Stimulated activated CD4-positive, alpha-beta T cell treated with anti-CD3 and anti-CD28 coated beads, Interleukin-2, amount 100 ng/mL, for 24 hours (primary cell): ENCODE measurements at places on chromosomes 16 and 17.
A peak's percentile ranks its signal among the peaks of the same experiment; 100 is the strongest.

DNA sequence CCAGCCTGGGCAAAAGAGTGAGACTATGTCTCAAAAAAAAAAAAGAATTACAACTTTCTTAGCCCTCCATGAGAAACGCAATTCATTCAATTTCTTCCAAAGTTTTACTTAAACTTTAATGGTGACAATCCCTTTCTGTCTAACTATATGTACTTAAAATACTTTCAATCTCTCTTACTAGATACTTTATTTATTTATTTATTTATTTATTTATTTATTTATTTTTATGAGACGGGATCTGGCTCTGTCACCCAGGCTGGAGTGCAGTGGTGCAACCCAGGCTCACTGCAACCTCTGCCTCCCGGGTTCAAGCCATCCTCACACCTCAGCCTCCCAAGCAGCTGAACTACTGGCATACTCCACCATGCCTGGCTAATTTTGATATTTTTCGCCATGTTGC is 108.1 kb downstream of the SPAG9 start:
- DNase-seq: no peak

- DNase-seq: no peak
These were observed 123.6 kb downstream of the CDYL2 start for GRCh38 chr16:80680839-80681238.

GRCh38 chr16:75317101-75317522 is 65.7 kb upstream of the BCAR1 start:
- DNase-seq: no peak

- DNase-seq: peak; percentile 19
These were observed 43.2 kb upstream of the DNAJA2 start for GRCh38 chr16:47016700-47017133.

DNA sequence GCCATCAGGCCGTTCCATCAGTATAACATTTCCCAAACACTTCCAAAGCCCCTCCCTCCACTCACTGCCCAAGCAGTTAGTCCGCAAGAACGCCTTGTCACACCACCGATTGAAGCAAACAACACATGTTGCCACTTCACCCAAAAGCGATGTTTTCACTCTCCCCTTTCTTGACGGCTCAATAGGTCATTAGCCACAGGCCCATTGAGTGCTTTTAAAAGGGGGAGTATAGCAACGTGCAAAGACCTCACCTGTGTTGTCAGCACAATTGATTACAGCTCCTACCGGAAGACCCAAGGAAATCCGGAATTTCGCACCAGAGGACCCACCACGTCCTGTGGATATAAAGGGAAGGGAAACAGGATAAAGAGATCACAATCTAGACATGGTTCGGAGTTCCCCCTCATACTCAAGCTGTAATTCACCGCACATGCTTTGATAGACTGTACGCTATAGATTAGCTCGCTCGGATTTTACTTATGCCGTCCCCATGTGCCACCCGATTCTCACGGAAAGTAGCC is 690 bp downstream of the RPL23 start:
- DNase-seq: no peak

DNA sequence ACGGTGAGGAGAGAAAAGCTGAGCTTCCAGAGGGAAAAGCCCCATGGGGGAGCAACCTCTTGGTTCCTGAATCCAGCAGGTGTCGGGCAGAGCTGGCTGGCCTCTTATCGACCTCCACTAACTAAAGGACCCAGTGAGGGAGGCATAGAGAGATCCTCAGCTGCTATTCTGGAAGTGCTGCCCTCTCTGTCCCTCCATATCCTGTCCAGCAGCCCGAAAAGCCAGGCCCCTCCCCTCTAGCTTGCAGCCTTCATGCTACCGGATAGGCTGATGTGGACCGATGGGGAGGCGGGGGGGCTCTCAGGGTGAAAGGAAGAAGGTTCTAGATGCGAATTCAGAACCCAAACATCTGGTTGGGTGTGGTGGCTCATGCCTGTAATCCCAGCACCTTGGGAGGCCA is 24.9 kb downstream of the MXRA7 start:
- DNase-seq: no peak

- no peak for DNase-seq
These were observed 1.0 kb upstream of the SLC12A4 start for GRCh38 chr16:67969254-67970039.

DNA sequence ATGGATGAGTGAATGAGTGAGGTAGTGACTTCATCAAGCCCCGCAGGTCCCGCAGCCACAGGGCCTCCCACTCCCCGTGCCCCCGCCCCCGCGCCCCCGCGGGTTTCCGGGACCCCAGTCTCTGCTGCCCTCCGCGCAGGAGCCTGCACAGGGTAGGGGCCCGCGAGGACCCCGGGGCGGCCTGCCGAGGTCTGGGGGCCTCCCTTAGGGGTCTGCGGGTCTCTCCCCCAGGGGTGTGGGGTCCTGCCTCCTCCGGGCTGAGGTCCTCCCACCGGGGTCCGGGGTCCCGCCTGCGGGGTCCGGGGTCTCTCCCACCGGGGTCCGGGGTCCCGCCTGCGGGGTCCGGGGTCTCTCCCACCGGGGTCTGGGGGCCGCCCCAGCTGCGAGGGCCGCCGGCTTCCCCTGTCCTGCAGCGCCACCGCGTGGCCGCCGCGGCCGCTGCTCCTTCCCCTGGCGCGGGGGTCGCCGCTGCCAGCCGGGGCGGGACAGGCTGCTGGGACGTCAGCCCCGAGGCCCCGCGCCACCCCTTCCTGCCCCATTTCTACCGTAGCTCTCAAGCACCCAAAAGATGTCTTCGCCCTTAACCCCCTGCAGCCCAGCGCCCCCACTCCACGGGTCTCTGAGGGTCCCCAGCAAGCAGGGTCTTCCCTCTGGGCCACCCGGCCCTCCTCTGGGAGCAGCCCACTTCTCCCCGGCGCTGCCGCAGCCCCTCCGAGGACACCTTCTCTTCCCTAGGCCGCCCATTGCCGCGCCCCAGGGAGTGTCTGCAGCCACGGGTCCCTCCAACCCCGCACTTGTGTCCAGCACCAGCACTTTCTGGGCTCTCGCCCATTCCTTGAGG is 10.4 kb upstream of the CHMP6 start:
- peak; percentile 56 for DNase-seq

- DNase-seq: peak; percentile 60
These were observed 348.7 kb upstream of the TNRC6C start for GRCh38 chr17:77609553-77610517.

DNA sequence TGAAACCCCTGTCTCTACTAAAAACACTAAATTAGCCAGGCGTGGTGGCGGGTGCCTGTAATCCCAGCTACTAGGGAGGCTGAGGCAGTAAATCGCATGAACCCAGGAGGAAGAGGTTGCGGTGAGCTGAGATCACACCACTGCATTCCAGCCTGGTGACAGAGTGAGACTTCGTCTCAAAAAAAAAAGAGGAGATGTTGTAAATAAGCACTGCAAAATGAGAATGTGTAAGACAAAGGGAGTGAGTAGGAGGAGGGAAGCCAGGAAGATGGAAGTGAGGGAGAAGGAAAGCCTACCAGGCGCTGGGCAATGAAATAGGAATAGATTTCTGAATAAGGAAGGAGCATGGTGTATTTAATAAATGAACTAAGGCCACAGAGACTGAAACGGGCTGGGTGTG is 8.7 kb upstream of the PRPF8 start:
- no peak for DNase-seq

GRCh38 chr16:28146536-28146935 is 65.2 kb downstream of the XPO6 start:
- DNase-seq: no peak

DNA sequence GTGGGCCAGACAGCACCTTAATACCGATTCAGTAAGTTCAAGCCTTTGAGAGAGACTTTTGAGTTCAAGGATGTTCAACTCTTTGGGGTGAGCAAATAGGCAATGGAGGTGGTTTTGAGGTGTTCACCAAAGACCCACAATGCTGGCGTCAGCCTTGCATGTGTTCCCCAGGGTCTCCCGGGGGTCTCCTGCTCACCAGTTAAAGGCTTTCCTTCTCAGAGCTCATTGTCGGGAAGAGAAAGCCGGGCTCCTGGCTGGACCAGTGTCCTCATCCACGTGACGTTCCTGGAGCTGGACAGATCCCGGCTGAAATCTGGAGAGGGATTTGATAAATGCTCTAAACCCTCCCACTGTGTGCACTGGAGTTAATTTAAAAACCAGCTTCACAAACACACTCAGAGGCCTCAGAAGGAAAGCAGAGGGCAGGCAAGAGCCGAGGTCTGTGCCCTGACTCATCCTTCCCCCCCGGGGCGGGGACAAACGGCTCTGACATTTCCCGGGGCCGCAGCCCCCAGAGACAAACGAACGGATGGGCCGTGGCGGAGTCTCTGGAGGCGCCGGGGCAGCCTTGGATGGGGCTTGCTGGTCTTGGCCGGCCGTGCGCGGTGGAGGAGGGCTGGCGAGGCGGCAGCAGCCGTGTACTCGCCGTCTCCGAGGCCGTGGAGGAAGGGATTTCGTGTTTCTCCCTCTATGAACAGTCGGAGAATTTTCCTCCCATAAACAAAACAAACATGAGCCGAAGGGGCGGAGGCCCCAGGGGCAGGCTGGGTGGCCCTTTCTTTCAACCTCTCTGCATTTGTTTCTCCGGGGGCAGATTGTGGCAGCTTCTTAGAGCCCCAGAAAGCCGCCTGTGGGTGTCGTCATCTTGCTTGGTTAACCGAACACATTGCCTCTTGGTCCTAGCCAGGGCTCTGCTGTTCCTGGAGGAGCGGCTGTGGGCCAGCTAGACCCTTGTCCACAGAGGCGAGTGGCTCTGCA is 94.2 kb downstream of the NTN1 start:
- peak; percentile 44 for DNase-seq

DNA sequence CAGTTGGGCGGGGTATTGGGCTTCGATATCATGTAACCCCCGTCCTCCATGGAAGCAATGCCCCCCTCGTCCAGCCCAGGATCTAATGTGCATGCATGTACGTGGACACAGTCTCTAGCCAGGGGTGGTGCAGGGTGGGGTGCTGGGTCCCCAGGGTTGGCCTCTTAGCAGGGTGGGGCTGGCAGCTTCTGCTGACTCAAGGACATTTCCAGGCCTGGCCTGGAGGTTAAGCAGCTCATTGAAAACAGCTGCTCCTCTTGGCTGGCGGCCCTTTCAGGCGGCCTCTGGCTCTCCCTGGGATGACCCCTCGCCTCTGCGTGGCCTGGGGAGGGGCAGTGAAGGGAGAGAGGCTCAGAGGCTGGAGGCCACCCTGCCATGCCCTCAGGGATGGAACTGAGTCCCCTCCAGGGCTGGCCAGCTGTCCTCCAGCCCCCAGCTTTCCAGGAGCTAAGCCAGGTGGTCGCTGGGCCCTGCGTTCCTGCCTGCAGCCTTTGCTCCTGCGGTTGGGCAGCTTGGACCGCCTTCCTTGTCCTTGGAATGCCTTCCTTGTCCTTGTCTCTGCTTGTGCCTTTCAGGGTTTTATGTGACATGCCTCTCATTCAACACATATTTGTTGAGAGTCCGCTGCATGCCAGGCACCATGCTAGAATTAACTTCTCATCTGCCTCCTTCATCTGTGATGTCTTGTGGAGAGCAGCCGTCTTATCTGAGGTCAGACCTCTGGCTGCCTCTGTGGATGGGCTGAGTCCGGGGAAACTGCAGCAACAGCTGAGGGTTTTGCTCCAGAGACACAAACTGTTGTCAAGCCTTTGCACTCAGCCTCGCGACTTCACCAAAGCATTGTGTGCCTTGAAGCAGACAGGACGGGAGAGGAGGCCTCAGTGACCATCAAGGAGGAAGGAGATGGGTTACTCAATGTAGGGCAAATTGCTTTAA is 26.6 kb downstream of the MRC2 start:
- DNase-seq: peak; percentile 32

- peak; percentile 41 for DNase-seq
These were observed 7.4 kb upstream of the TMEM220 start for GRCh38 chr17:10737168-10737622.

DNA sequence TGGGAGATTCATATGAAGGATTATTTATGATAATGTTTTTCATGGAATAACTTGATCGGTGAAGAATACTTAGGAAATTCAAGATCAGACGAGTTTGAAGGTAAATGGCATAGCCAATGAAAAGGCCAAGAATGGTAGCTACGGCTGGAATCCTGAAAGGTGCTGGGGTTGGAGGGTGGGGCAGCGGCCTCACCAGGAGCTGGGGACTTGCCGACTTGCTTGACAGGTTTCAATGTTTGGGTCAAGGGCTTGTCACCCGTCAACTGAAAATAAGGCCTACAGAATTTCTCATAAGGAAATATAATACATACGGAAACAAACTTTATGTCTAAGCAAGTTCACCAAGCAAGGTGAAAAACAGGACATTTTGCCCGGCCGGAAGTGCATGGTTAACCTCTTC is 9.9 kb downstream of the CRYM start:
- no peak for DNase-seq

- DNase-seq: peak; percentile 77
These were observed 1.0 kb upstream of the ATP2A3 start for GRCh38 chr17:3965118-3965800.

DNA sequence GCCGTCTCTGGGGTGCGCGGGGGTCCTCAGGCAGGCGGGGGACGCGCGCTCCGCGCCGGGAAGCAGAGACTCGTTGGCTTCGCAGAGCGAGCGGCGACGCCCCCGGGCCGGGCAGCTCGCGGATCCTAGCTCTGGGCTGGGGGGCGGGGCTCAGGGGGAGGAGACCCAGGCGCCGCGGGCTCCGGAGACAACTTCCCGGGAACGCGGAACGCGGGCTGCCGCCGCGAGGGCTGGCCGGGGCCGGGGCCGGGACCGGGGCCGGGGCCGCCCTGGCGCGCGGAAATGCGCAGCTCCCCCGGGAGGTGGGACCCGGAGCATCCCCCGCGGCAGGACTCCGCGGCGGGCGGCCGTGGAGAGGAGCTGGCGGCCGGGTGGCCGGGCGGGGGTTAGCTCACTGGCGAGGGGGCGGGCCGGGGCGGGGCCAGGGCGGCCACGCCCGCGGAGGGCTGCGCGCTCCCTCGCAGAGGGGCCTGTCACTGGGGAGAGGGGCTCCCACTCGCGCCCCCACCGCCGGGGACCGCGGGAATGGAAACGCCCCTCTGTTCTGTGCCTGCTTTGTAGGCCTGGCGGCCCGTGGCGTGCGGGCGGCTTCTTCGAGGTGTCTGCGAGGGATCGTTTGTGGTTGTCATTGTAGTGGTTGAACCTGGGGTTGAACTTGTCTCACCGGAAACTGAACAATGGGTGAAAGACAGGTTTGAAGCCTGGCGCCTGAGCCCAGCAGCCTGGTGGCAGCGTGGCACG is at the start of gene GAS7:
GAS7 (minus strand) TSS at position 98 of the 741 bp plus-strand sequence.
- peak; percentile 40 for DNase-seq

DNA sequence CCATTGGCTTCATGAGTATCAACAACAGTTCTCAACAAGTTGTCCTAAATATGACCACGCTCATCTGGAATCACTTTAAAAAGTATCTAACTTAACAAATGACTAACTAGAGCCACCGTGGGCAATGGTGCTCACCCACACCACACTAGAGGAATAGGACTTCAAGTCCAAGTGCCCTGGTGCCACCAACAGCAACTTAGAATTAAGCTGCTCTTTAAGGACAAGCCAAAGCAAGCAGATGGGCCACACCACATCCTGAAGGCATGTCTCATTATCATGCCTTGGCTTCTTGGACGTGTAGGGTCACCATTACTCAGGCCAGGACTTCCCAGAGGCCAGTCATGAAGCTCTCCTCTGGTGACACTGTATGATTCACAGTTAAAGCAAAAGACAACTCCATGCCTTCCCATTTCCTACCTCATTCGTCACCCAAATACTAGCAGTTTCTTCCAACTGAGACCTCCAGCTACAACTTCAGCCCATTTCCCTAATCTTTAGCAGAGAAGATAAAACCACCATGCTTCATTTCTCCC is 9.4 kb upstream of the SLC6A4 start:
- DNase-seq: no peak
